ENCODE measurements at places on chromosomes 3 and 15.

DNA sequence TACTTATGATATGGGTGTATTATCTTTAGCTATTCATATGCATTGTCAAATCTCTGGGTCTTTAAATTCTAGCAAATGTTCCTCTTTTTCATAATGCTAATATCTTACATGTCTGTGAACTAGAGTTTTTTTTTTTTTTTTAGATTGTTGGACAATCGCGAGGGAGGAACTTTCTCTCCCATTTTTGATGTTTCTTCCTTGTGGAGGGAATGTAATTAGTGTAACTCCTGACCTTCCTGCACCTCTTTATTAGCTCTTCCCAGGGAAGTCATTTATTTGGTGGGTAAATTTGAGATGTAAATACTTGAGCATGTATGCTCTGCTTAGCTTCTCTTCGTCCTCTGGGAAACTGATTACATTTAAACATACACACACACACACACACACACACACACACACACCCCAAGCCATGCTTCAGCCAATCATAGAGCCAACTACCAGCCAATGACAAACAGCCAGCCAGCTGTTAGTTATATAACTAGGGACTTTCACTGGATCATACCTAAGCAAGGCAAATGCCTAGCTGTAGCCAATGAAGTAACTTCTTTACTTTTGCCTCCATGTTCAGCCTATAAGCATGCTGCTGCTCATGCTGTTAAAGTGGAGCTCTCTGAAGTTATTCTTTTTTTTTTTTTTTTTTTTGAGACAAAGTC lies 8.3 kb upstream of the USP8 start:
- no peak for ATAC-seq

GRCh38 chr15:69059557-69059943 lies 45.1 kb downstream of the NOX5 start:
- no peak for ATAC-seq

DNA sequence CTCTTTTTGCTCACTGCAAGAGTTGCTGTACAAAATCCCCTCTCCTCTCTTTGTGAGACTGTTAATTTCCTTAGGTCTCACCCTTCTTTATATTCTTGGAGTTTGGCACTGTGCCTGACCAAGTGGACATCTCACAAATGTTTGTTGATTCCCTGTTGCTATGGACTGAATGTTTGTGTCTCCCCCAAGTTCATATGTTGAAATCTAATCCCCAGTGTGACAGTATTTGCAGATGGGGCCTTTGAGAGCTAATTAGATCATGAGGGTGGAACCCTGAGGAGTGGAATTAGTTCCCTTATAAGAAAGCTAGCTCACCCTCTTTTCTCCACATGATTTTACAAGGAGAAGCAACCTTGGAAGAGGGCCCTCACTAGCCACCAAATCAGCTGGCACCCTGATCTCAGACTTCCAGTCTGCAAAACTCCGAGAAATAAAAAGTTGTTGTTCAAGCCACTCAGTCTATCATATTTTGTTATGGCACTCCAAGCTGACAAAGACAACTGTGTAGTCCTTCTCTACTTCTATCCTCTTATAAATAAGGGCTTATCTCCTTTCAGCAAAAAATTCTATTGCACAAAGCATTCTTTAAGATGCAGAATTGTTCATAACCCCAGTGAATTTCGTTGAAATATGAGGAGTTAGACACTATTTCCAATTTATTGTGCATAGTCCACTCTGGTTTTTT lies 65.5 kb upstream of the NPHP3 start:
- ATAC-seq = no peak

GRCh38 chr3:25438791-25439555 lies 10.9 kb downstream of the RARB start:
- ATAC-seq = no peak

DNA sequence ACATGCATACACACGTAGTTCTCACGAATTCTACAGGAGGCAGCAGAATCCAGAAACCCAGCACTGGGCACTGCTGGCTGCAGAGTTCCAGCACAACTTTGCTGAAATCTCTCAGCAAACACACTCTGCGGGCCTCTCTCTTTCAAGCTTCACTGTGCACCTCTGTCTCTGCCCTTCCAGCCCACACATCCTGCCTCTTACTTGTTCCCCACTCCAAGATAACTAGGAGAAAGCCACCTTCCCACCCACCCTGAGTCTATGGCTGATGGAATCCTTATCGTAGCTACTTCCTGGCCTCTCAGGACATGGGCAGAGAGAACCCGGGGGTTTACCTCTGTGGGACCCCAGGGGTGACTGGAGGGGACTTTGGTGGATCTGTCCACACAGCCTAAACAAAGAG lies 11.9 kb downstream of the ANP32A start:
- ATAC-seq = no peak

Data from activated T-helper 17 cell treated with anti-CD3 and anti-CD28 coated beads, Interleukin-2, amount 50 U/mL, for 72 hours (primary cell).